Dermis blood vessel endothelial cell (primary cell): ENCODE measurements at places on chromosomes 12 and 14. TPM values are rescaled to one million over a fixed set of nuclear protein-coding genes. Genes with fewer than 3 reads are reported as not detected.

Gene SLC25A29
- total RNA-seq: 86.2 and 145 TPM in 2 replicates

- DNase-seq: no peak
Observed at GRCh38 chr12:64551676-64552075, 58.6 kb upstream of the RASSF3 start.

DNA sequence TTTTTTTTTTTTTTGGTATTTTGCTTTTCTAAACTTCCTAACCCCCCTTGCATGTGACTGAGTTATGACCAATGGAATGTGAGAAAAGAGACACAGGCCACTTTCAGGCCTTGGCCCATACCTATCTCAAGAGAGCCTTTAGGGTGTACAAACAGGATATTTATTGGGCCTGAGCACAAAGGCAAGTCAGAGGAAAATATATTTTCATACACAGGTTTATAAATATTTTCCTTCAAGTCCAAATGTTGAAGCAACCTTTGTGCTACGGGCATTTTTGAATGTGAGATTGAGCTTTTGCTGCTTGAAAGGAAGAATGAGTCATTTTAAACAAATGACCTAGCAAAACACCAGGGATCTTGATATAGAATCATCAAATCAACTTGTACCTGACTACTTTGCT is 228.6 kb upstream of the E2F7 start:
- DNase-seq: peak; percentile 10

Gene MUCL1
- not detected in 2 replicates for total RNA-seq

Gene RNASE7
- total RNA-seq: not detected in 2 replicates

DNA sequence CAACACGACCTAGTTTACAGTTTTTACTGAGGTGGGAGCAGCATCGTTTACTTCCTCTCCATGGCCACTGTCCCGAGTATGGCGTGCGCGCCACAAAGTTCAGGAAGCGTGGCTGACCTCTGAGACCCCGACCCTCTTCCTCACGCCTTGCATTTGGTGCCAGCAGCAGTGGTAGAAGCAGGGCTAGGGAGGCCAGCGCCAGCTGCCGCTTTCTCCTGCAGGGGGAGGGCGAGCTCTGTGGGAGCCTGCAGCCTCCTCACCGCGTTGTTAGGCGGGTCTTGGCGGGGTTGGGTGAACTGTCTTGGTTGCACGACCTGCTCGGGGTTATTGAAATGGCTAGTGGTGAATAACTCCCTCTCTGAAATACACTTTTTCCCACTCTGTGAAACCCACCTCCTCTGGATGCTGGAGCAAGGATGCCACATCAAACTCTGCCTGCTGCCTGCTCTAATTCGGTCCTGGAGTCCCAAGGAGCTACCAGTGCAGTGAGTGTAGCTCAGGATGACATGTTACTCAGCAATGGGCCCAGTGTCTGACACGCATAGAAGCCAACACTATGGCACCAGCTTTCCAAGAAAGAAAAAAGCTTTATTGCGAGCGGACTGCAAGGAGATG is 22.3 kb upstream of the TDRD9 start:
- peak; percentile 47 for DNase-seq

DNA sequence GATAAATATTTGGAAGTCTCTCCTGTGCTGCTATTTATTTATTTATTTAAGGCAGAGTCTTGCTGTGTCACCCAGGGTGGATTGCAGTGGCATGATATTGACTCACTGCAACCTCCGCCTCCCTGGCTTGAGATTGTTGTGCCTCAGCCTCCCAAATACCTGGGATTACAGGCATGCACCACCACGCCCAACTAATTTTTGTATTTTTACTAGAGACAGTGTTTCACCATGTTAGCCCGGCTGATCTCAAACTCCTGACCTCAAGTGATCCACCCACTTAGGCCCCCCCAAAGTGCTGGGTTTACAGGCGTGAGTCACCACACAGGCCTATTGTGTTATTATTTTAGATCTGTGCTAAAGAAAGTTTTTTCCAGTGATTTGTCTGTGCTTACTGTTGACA is 225.2 kb downstream of the CCER1 start:
- peak; percentile 39 for DNase-seq

GRCh38 chr12:40137252-40137651 is 31.4 kb upstream of the SLC2A13 start:
- no peak for DNase-seq

DNA sequence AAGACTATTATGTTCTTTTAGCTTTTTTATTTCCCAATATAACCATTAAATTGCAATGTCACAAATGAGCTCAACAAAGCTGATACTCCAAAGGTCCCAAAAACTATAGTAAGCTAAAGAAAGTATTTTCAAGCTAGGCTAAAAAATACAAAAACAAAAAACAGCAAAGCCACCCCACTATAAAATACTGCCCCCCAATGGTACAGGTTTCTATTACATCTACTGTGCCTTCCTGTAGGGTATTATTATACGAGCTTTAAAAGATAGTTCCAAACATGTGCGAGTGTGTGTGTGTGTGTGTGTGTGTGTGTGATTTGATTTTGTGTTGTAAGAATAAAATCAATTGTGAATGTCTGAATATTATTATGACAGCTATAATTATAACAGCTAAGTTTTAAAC is 1.1 kb downstream of the IFNG start:
- DNase-seq: peak; percentile 4

Gene FGF23
- not detected in 2 replicates for total RNA-seq

Gene PLA2G1B
- total RNA-seq: not detected in 2 replicates

DNA sequence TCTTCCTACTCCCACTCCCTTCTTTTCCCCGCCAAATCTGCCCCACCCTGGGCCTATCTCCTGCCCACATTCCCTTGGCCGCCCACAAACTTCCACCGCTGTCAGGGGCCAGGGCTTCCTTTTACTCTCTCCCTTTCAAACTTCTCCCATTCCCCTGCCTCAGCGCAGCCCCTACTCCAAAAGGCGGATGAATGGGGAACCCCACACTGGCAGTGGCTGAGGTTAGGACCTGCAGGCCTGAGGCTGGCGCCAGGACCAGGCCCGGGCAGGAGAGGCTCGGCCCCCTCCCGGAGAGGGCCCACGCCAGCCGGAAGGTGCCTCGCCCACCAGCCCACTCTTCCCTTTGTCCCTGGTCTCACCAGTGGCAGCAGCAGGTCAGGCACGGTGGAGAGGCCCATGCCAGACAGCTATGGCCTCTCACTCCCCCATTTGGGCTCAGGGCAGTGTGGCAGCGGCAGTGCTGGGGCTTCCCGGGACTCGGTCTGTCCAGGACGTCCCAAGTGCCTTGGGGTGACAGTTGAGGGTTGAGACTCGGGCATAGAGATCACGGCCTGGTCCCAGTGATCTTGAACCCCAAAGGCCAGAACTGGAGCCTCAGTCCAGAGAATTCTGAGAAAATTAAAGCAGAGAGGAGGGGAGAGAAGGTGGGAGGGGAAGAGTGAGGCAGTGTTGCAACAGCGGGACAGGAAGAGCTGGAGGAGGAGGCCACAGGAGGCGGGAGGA is at the start of gene TNFRSF1A:
Gene TNFRSF1A, minus strand, starts transcription at position 660 of the 723 bp plus-strand sequence. Its CDS starts 262 bp downstream, at position 398.
- peak; percentile 81 for DNase-seq

Gene SERPINA9
- total RNA-seq: not detected in 2 replicates

Gene P2RX7
- total RNA-seq: 8.8 and 10.2 TPM in 2 replicates

Gene KLRD1
- total RNA-seq: 0.19 and 0.34 TPM in 2 replicates

Gene IFNG-AS1
- not detected in 2 replicates for total RNA-seq

GRCh38 chr12:123397400-123397799 is 13.5 kb downstream of the KMT5A start:
- DNase-seq: no peak

Gene CTSG
- not detected in 2 replicates for total RNA-seq

Gene NEUROD4
- not detected in 2 replicates for total RNA-seq

- no peak for DNase-seq
Observed at GRCh38 chr14:44896275-44897040, 65.3 kb downstream of the KLHL28 start.

Gene KIF21A
- total RNA-seq: 8.3 and 13.6 TPM in 2 replicates

Gene LALBA
- total RNA-seq: not detected in 2 replicates

- DNase-seq: no peak
Observed at GRCh38 chr12:48780381-48781025, 8.4 kb downstream of the ADCY6 start.

GRCh38 chr12:22544038-22544979 is at the start of gene C2CD5:
C2CD5 (minus strand) TSS chr12:22544542; CDS start chr12:22544150, 392 bp downstream.
- DNase-seq: peak; percentile 99

Gene SERPINA4
- not detected in 2 replicates for total RNA-seq

GRCh38 chr12:113115455-113116126 is 20.0 kb downstream of the RASAL1 start:
- no peak for DNase-seq

DNA sequence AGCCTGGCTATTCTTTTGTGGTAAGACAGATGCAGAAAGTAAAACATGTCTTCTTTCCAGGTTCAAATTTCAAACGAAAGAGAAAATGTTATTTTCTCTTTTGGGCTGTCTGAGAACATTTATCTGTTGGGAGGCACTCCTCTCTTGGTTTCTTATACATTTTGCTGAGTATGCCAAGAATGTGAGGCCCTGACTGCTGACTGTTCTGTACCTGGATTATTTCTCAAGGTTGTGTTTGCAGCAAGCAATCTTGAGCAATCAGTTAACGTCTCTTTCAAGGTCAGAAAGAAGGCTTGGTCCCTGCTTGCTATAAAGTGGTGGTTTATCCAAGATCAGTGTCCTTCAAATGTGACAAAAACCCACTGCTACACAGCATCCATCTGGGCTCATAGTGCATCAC is 9.8 kb downstream of the SSTR1 start:
- no peak for DNase-seq

DNA sequence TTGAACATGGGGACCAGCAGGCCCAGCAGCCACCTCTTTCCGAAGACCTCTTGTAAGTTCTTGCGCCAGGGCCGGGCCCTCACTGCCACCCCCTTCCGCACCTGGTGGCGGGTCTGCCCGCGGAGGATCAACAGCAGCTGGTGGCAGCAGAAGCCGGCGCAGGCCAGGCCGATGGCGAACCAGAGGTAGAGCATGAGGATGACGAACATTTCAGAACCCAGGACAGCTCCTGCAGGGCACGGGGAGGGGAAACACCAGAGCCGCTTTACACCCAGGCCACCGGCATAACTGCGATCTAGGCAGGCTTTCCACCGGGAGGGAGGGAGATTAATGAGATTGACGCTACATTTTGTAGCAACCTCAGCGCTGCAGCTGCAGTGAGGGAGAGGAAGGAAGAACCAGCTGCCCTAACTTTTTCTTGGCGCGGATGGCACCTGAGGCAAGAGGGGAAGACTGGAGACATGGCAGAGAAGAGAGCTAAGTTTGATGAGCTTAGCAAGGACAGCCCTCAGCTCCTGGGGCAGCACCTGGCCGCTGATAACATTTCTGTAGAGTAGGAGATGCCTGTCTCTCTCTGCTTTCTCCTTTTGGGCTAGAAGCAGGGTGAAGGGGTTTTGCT is 7.8 kb downstream of the ZDHHC22 start:
- DNase-seq: peak; percentile 82

- no peak for DNase-seq
Observed at GRCh38 chr14:97572583-97573458, 775.6 kb downstream of the VRK1 start.

DNA sequence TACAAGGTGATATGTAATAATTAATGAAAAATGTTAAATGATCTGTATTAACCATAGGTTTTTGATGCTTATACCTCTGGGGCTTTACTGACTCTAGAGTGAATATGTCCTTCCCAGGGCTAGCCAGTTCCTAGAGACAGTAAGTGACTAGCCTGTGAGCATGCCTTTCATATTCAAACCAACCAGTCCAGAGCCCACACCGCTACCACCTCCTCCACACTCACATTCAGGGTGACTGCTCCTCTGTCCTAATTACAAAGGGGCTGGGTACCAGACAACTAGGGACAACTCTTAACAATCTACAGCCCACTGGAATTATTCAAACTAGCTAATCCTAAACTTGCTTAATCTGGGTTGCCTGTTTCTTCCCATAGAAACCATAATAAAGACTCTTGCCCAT is 49.0 kb downstream of the RALGAPA1 start:
- no peak for DNase-seq

GRCh38 chr12:67661311-67662021 is 12.9 kb downstream of the DYRK2 start:
- no peak for DNase-seq
